HAP-1 (cell line): ENCODE measurements at places on chromosomes 12 and 14.

GRCh38 chr12:49133014-49133413 lies 1.8 kb upstream of the TUBA1B start:
- DNase-seq: peak; percentile 35

- no peak for DNase-seq
Observed at GRCh38 chr12:104694161-104694560, 237.4 kb downstream of the CHST11 start.

DNA sequence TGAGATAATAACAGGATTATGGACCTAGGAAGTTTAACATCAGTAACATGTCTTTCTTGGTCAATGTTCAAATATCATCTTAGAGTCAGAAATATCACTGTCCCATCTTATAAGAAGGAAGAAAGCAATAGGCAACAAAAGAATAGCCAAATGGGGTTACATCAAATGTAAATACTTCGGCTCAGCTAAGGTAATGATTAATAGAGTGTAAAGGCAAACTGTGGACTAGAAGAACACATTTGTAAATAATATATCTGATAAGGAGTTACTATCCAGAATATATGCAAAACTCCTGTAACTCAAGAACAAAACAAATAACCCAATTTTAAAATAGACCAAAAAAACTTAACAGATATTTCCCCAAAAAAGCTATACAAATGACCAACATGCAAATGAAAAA lies 630.3 kb downstream of the RPS29 start:
- DNase-seq: no peak

DNA sequence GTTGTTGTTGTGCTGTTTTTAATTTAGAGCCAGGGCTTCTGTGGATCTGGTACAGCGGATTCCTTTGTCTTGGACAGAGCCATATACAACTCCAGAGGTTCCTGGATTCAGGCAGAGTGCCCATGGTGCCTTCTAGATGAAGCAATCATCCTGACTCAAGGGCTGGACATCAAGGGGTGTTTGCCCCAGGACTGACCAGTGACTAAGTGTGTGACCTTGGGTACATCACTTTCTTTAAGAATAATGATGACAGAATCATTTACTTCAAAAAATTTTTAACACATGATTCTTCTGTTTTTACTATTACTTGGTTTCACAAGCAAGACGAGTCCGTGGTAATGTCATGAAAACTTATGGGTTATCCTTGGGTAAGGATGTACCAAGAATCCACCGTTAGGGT lies 397.3 kb downstream of the ZFP36L1 start:
- no peak for DNase-seq
